Trophoblast cell (in vitro differentiated cells and primary cell): ENCODE measurements at places on chromosomes 5 and 9.

DNA sequence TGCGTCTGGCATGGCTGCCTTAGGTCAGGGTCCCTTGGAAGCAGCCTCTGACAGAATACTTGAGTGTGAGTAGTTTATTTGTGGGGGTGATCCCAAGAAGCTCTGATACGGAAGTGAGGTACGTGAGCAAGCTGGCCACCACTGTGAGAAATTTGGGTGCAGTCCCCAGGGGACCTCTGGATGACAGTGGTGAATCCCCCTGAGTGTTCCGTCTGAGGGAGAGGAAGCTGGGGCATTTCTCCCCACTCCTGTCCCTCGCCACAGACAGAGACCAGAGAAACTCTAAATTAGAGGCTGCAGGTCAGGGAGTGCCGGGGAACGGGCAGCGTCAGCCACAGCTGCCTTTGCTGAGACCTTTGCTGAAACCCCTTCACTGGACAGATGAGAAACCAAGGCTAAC, 155.9 kb upstream of the COL5A1 start:
- no peak for DNase-seq

DNA sequence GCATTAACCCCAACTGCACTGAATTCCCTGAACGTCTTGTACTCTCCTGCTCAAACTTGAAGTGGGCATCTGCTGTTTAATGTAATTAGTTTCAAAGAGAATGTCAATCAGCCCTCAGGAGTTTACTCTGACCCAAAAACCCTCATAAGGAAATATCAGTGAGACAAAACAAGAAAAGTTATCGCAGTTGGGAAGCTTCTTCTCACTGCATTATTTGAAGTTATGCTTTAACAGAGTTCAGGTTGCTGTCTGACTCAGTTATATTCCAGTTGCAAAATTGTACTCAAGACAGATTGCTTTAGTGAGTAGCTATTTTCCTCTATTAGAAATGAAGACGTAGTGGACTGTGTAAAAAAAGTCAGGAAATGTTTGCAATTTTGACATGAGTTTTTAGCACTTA, 52.1 kb downstream of the PPIC start:
- DNase-seq: no peak

GRCh38 chr9:81720450-81721086, 31.2 kb upstream of the TLE1 start:
- no peak for DNase-seq

DNA sequence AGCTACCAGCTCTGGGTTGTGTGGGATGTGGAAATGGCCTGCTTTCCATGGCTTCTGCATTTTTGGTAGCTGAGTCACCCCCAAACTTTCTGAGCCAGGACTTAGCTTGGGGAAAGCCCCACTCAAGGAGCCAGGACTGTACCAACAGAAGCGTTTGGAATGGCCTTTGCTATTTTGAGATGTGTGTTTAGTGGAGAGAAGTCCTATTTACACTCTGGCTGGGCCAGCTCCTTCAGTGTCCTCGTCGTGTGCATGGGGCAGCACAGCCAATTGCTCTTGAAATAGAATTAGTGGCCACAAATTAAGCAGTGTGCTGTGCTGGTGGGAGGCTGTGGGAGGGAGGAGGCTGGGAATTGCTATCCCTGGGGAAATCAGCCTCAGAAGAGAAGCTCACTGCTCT, 51.6 kb downstream of the ENTREP1 start:
- peak; percentile 34 for DNase-seq

DNA sequence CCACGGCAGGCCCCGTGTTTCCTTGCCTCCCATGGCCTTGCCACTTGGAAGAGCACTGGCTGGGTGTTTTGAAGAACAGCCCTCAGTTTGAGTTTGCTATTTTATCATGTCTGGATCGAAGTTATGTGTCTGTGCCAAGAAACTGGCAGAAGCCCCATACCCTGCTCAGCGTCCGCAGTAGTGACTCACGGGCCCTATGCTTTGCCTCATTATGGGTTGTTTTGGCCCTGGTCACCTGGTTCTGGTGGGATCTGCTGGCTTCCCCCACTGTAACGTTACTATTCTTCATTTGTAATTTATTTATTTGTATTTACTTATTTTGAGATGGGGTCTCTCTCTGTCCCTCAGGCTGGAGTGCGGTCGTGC, 42.3 kb upstream of the NKD2 start:
- no peak for DNase-seq

DNA sequence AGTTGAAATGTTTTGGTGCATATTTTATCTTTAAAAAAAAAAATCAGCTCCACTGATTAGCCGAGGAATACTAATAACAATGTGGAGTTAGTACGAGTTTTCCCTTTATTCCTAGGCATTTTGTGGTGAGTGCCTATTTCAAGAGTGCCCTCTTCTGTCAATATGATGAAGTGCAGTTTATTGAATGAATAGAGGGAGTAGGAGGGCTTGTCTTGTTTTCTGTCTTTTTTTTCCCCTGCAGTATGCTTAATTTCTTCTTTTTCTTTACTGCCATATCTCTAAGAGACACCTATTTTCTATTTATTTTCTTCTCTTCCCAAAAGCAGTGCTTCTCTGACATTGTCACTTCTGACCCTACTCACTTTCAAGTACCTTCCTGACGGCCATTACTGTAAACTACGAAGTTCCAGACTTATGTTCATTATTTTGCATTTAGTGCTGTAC, 169.6 kb upstream of the PITX1 start:
- peak; percentile 63 for DNase-seq

DNA sequence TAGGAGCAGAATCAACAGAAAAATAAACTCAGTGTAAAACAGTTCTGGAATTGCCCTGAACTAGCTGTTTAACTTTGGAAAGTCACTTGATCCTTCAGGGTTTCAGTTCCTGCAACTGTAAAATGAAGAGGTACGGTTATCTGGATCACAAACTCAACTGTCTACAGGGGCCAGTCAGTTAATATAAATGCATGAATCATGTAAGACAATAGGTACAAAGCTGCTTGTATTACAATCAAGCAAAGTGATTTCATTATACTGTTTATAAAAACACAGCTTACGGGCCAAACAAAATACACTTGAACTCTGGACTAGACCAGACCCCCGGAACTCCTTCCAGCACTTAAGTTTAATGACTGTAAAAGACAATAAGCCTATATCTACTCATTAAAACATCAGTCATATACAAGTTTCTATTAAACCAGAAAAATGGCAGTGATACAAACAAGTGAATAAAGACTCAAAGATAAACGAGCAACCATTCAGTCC, 73.0 kb downstream of the MRPS27 start:
- no peak for DNase-seq
